ENCODE measurements at places on chromosomes 13 and 19. TPM values are rescaled to one million over a fixed set of nuclear protein-coding genes. Genes with fewer than 3 reads are reported as not detected.

The PSG3 gene
- total RNA-seq = not detected

The GIPC1 gene
- 91.2 TPM for total RNA-seq

The NAA16 gene
- 7.6 TPM for total RNA-seq

The TEX101 gene
- not detected for total RNA-seq

The ZNF528 gene
- total RNA-seq = 6.6 TPM

The ARRDC5 gene
- total RNA-seq = not detected

The AMH gene
- 3.7 TPM for total RNA-seq

The CLEC11A gene
- total RNA-seq = 192 TPM

The RASAL3 gene
- not detected for total RNA-seq

The OR10H1 gene
- not detected for total RNA-seq
